NCI-H526 (cell line): ENCODE measurements at places on chromosomes 16 and 17.

- no peak for DNase-seq
Observed at GRCh38 chr17:39648616-39649366, 11.8 kb downstream of the STARD3 start.

DNA sequence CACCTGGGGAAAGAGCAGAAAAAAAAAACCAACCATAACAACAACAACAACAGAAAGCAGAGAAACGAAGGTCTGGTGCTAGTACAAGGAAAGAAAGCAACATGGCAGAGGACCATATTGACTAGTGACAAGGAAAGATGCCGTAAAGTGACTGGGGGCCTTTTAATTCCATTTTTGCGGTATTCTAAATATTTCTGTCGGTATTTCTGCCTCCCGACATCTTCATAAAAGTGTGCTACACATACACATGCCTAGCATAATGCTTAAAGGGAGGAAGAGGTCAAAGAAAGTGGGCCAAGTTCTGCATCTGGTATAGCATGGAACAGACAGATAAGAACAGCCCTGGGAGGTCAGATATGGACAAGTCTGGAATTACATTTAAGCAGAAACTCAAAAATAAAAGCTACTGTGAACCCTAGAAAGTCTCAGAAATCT is 19.5 kb upstream of the RNF43 start:
- no peak for DNase-seq

GRCh38 chr16:31458073-31458843 is 1.0 kb upstream of the ARMC5 start:
- peak; percentile 58 for DNase-seq

GRCh38 chr17:1492249-1493206 is at the start of gene MYO1C:
Gene MYO1C, minus strand, starts transcription at chr17:1492686. Its CDS starts 199 bp downstream, at chr17:1492487.
- DNase-seq, result no peak

DNA sequence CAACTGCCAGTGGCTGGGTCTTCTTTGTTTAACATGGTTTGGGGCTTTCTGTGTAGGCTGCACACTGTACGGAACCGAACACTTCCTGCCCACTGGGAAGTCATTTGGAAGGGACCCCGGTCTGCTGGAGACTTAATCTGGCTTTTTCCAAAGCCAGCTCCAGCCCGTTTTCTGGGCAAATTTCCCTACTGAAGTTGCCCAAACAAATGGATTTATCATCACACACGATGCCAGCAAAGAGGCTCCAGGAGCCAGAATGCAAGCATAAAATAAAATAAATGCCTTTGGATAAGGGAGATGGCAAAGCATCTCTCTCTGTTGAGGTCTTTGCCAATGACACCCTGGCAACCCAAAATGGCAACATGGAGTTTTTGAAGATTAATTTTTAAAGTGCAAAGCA is 259.9 kb upstream of the IRX3 start:
- DNase-seq, result no peak

DNA sequence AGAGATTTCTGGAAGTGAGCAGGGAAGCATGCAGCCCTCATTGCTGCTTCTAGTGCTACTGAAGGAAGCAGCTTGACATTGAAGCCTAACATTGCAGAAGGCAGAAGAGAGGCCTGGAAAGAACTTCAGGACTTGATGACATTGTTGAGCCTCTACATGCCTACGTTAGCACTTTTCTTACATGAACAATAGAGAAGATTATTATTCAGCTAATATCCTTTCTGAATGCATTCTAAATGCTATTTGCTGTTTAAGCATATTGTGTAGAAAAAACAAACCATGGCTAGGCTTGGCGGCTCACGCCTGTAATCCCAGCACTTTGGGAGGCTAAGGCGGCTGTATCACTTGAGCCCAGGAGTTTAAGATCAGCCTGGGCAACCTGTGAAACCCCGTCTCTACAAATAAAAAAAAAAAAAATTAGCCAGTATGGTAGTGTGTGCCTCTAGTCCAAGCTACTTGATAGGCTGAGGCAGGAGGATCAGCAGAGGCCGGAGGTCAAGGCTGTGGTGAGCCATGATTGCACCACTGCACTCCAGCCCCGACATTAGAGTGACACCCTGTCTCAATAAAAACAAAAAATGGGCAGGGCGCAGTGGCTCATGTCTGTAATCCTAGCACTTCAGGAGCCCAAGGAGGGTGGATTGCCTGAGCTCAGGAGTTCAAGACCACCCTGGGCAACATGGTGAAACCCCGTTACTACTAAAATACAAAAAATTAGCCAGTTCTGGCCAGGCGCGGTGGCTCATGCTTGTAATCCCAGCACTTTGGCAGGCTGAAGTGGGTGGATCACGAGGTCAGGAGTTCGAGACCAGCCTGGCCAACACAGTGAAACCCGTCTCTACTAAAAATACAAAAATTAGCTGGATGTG is 2.2 kb upstream of the AURKB start:
- DNase-seq, result no peak

DNA sequence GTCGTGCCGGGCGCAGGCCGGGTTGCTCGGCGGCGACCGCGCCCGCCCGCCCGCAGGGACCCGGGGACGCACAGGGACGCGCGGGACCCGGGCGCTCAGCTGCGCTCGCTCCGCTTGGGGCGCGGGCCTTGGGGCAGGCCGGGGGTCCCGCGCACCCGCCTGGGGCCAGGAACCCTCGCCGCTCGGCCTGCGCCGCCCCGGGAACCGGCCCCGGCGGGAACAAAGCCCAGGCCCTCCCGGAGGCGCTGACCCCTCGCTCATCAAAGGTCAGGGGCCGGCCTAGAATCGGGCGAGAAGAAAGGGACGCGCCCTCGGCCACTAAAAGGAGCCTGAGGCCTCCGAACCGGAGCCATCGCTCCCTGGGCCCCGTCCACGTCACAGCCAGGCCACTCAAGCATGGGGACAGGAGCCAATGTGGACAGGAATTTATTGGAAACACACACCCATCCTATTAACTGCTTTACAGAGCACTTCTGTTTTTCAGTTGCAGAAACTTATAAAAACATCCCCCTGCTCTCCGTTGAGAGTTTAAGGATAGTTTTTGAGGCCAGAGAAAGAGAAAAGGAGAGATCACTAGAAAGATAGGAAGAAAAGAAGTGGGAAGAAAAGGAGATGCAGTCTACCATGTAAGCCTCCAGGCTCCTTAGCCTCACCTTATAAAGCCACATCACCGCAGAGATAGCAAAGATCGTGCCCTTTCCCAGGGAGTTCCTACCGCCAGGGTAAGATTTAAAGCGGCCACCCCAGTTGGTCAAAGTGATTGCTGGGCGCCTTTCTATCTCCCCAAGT is 558 bp upstream of the ZFHX3 start:
- no peak for DNase-seq

DNA sequence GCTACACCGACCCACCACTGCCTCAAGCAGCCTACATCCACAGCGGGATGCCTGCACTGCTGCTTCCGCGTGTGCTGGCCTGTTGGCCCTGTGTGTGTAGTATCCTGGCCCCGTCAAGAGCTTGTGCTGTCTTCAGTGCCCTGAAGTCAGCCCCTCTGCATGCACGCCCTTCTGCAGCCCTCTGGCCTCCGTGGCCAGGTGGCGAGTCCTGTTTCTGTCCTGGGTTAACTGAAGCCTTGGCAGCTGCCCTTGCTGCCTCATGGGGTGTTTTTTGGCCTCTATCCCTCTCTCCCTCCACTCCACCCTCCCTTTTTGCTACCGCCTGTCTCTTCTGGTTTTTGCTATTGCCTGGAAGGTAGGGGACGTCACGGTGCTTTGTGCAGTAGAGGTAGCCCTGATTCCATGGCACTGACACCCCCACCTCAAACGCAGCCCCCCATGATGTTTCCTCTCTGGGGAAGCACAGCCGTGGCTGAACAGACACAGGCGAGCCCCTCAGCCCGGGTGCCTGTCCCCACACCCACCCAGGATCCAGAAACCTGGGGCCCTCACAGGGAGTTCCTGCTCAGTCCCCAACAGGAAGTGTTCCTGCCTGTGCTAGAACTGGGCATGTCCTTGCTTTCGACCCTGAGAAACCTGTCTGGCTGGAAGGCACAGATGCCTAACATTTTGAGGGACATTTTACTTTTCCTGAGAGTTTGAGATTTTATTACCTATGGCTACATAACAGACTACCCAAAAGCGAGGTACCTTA is 18.8 kb upstream of the AMZ2 start:
- no peak for DNase-seq

DNA sequence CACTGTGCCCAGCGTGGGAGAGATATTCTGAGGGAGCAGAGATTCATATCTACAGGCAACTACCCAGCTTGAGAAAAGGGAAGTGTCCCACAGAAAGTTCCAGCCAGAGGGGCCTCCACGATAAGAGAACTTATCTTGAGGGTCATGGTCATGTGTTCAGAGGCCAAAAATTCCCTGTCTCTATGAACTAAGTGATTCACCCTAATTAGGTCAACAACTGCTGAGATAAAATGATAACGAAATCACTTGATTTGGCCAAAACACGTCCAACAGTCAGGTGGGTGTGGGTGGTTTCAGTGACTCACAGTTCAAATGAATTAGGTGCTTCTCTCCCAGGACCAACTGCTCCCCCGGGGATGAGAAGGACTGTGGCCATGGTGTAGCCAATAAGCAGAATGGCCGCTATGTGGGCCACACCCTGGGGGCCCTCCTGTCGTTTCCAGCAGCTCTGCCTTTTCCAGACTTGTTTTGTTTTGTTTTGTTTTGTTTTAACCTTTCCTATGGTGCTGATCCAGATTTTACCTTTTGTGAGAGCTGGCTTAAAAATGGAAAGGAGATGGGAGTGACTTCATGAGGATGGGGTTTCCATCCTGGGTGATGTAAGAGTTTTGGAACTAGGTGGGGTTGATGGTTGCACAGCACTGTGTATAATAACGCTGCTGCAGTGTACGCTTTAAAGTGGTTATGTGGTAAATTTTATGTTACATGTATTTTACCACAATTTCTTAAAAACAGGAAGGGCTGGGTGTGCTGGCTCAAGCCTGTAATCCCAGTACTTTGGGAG is 8.7 kb downstream of the DNAI2 start:
- no peak for DNase-seq

DNA sequence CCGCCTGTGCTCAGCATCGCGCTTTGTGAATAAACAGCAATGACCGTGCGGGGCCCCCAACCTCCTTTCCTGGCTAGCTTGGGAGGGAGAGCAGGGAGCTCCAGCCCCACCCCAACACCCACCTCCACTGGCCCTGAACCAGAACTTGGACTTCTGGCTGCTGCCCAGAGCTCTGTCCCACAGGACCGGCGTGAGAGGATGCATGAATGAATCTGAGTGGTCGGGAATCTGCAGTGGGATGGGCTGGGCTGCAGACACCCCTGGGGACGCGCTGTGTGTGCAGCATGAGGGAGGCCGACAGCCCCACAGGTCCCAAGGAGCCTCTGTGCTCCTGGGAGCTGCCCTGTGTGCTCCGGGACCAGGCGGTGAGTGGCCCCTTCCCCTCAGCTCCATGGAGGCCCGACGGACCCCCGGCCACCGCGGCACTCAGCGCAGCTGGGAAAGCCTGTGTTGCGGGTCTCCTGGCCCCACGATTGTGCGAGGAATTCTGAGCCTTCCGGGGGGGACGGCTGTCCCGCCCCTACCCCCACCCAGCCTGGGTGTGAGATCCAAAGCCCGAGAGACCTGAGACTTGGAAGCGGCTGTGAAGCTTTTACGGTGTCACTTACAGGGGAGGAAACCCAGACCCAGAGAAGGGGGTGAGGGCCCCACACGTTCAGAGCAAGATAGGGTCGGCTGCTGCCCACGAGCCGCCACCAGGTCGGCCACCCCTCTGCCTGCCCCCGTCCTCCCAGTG is 5.4 kb downstream of the PIEZO1 start:
- no peak for DNase-seq

DNA sequence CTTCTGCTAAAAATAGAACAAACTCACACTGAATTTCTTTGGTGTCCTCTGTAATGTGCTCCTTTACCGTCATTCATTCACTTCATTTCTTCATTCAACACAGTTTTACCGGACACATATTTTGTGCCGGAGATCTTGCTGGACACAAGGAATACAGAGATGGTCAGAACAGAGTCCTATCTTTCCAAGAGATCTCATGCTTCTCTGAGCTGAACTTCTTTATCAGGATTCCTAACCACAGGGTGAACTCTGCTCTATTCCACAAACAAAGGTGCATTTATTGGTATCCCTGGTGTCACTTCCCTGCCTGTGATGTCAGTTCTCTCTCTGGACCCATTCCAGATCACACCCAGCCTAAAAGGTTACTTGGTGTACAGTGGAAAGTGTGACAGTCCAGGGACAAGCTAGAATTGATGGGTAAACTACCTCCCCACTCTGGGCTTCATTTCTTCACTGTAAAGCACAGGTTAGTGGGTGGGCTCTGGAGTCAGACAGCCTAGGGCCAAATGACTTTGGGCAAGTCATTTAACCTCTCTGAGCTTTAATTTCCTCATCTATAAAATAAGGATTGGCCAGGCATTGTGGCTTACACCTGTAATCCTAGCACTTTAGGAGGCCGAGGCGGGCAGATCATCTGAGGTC is 4.2 kb downstream of the IFI35 start:
- DNase-seq, result no peak

DNA sequence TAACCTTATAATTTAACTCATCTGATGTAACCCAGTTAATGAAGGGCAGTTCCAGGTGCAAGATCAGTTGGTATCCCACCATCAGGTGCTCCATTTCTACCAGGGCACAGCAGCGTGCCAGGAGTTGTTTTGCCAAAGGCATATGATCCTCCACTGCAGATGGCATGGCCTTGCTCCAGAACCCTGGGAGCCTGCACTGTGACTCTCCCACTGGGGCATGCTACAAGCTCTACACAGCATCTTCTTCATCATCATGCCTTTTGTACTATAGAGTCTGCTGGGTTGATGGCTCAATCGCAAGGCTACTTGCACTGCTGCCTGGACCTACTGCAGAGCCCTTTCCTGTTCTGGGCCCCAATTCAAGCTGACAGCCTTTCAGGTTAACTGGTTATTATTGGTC is 11.3 kb upstream of the MAPT start:
- no peak for DNase-seq
